ENCODE measurements at places on chromosomes 5 and 9. TPM values are rescaled to one million over a fixed set of nuclear protein-coding genes. Genes with fewer than 3 reads are reported as not detected.

Gene GOLPH3
- 77.4 TPM for total RNA-seq

Gene RARS1
- total RNA-seq = 86.7 TPM

Gene PCDHGA2
- total RNA-seq = 3.5 TPM

Gene RANBP3L
- 1.6 TPM for total RNA-seq

Gene TRIM36
- total RNA-seq = 0.12 TPM

Gene HK3
- not detected for total RNA-seq

Gene MCIDAS
- total RNA-seq = not detected

Gene PCDHGC4
- 26.8 TPM for total RNA-seq

Gene FOXD4L4
- total RNA-seq = not detected

Gene SLC34A3
- total RNA-seq = not detected

Gene GRAMD2B
- 9.3 TPM for total RNA-seq

Gene ZFP2
- 2.8 TPM for total RNA-seq

Gene SAPCD2
- total RNA-seq = 0.75 TPM

Gene SHISAL2B
- total RNA-seq = not detected

Gene MEGF10
- 0.05 TPM for total RNA-seq

Gene CEL
- 0.10 TPM for total RNA-seq

Gene C7
- total RNA-seq = 11,125 TPM

Gene ERCC6L2
- total RNA-seq = 23.0 TPM

Gene TRMT10B
- total RNA-seq = 5.3 TPM

Gene RANBP17
- 2.9 TPM for total RNA-seq

Gene FGF1
- total RNA-seq = 0.20 TPM

Gene ABO
- total RNA-seq = not detected

Gene MEF2C
- total RNA-seq = 8.3 TPM

Gene PFN3
- not detected for total RNA-seq

Gene ABL1
- total RNA-seq = 81.1 TPM

Gene TXNDC8
- total RNA-seq = not detected

Gene HNRNPH1
- 149 TPM for total RNA-seq

Gene CPEB4
- total RNA-seq = 6.1 TPM

Gene TSLP
- total RNA-seq = 0.94 TPM

Gene SLC35D2
- total RNA-seq = 12.1 TPM

Gene DIRAS2
- 1.1 TPM for total RNA-seq

Gene TIMD4
- not detected for total RNA-seq

Gene LCN15
- not detected for total RNA-seq

Gene SOWAHA
- not detected for total RNA-seq

Gene OR1J2
- not detected for total RNA-seq

Gene ZNF879
- 1.4 TPM for total RNA-seq

Gene EGFLAM
- total RNA-seq = 1.6 TPM

Gene FBN2
- total RNA-seq = 7.2 TPM

Gene CTXN3
- total RNA-seq = not detected

Gene SLC46A2
- total RNA-seq = not detected

Gene FAM169A
- not detected for total RNA-seq

Gene ADRA1B
- 1.7 TPM for total RNA-seq

Gene FOXD4L6
- total RNA-seq = not detected

Gene LMAN2
- 302 TPM for total RNA-seq

Gene IFNA13
- not detected for total RNA-seq

Gene GMCL2
- total RNA-seq = not detected

Gene SLC36A2
- total RNA-seq = not detected
